ENCODE measurements at places on chromosomes 7 and 10.

DNA sequence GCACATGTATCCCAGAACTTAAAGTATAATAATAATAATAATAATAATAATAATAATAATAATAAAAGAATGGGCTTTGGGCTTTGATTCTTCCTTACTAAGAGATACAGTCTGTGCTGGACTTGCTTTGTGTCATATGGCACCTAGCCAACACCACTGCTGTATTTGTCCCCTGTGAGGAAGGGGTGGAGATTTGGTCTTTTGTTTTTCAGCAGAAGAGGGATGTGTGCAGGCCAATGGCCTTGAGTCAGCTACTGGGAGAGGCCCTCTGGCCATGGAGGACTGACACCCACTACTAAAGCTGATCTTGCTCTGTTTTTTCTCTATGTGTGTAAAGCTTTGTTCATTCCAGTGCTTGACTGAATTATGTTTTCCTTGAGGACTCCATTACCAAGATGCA lies 573.0 kb upstream of the PCDH15 start:
- DNase-seq, result no peak

GRCh38 chr7:93758631-93759030 lies 131.9 kb downstream of the TFPI2 start:
- DNase-seq, result no peak

GRCh38 chr10:88804083-88804812 lies 1.7 kb downstream of the LIPM start:
- no peak for DNase-seq

DNA sequence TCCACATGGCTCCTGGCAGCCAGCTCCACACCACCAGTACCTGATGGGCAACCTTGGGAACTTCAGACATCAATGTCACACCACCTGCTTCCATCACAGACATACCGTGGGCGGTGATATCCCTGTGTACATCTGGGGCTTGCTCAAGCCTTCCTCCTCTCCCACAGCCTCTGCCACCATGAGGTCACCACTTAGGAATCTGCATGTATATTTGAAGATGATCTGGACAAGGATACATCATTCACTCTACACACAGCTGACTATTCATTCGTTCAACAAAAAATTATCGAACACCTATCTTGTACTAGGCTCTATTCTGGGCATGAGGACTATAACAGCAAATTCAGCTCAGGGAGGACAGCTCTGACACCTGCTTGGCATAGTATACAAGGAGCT lies 6.8 kb downstream of the DLG5 start:
- no peak for DNase-seq

- DNase-seq, result no peak
Measured at GRCh38 chr7:149241696-149242095, 2.2 kb downstream of the ZNF212 start.

- peak; percentile 71 for DNase-seq
Measured at GRCh38 chr7:142556740-142557139, 192.5 kb upstream of the PRSS1 start.

- DNase-seq, result no peak
Measured at GRCh38 chr7:106566196-106566595, 94.8 kb downstream of the CCDC71L start.

DNA sequence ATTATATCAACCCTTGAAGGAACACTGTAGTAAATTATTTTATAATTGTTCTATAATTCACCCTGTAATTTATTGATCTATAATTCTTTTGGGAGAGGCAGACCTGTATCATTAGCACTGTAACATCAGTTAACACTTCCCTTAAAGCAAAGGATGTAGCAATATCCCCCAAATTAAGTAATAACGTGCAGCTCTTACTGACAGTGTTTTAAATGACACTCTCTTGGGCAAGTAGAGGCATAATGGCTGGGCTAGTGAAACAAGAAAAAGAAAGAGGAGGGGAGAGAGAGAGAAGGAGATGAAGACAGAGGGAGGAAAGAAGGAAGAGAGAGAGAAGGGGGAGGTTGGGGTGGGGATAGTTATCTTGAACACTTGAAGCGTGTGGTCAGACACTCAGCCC lies 161.0 kb upstream of the RNF32 start:
- no peak for DNase-seq

DNA sequence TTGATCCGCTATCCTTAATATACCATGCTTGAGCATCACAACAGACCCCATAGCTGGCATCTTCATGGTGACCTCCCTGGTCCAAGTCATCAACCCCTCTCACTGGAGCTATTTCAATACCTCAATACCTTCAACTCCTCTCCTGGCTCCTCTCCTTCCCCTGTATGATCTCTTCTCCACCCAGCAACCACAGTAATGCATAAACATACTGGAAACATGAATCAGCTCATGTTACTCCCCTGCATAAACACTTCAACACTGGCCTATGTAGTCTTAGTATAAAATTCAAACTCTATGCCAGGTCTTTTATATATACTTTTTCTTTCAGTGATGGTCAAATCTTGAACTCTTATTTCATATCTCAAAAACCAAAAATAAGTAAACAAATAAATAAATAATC lies 31.8 kb upstream of the TMEM273 start:
- DNase-seq, result no peak

GRCh38 chr10:99143011-99143410 lies 92.6 kb downstream of the HPSE2 start:
- no peak for DNase-seq

- no peak for DNase-seq
Measured at GRCh38 chr10:60643874-60644273, 134.4 kb upstream of the CDK1 start.

- DNase-seq, result no peak
Measured at GRCh38 chr10:393787-394438, 258.7 kb downstream of the ZMYND11 start.

- DNase-seq, result no peak
Measured at GRCh38 chr7:12979181-12979580, 291.7 kb downstream of the ARL4A start.

DNA sequence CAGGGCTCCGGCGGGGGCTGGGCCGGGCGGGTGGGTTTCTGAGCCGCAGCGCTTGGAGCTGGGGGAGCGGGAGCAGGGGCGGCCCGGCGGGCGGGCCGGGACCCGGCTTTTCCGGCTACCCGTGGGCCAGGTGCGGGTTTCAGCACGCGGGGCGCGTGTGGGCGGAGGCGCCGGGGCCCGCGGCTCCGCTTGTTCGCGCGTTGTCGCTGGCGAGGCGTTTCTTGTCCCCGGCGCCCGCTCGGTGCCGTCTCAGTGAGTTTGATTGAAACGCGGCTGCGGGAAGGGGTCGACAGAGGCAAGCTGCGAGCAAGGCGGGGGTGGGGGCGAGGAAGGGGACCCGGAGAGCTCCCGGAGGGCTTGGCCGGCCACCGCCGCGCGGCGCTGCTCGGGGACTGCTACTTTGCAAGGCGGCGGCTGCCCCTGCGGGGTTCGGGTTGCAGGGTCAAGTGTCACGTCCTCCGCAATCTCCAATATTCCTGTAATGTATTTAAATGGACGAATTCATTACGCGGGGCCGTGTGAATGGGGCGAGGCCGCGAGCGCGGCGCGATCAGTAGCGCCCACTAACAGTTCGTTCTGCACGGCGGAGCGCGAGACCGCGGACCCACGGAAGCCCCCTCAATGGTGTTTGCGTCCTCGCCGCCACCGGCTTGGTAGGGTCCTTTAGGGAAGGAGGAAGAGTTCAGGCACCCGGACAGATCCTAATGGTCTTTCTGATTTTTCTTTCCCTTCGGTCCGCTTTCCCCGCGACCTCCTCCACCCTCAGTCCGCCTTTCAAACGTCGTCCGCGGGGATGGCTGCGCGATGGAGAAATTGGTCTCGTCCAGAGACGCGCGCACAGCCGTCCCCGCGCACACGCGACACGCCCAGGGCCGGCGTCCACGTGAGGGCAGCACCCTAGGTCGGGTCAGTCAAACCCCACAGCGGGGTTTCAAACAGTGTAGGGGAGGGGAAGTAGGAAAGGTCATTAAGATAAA lies 76.9 kb downstream of the INSIG1 start:
- no peak for DNase-seq

DNA sequence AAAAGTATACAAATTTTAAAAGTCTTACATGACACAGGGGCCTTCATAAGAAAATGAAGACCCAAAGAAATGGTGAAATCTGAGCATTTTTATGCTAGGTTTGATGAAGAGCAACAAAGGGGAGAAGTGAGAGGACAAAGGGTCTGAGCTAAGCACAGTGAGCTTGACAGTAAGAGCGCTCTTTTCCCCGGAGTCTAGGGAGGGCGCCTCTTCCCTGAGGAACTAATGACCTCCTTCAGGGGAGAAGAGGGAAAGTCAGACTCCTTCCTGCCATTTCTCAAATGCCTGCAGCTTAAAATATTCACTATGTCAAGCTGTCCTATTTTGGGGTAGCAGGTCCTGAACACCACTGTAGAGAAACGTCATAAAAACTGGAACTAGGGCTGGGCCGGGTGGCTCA lies 18.1 kb upstream of the PAXIP1 start:
- no peak for DNase-seq

GRCh38 chr10:125812128-125812750 lies 10.8 kb downstream of the UROS start:
- no peak for DNase-seq

GRCh38 chr10:109106604-109107003 lies 816.7 kb downstream of the XPNPEP1 start:
- DNase-seq, result no peak

DNA sequence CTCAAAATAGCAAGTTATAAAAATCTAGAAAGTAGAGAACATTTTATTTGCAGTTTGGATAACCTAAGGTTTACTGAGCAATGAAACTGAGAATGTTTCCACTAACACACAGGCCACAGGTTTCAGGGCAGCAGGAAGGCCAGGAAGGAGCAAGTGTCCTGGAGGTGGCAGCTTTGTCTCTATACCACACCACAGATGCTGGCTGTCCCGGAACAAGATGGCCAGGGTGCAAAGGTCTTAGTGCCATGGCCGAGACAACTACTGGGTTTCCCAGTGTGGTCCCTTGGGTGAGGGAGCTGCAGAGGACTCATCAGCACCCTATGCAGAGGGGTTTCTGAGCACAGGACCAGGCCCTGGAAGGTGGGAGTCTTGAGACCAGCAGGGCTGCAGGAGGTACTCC lies 92.0 kb downstream of the CTBP2 start:
- no peak for DNase-seq

- DNase-seq, result peak; percentile 54
Measured at GRCh38 chr7:144391823-144392255, 11.7 kb downstream of the NOBOX start.

DNA sequence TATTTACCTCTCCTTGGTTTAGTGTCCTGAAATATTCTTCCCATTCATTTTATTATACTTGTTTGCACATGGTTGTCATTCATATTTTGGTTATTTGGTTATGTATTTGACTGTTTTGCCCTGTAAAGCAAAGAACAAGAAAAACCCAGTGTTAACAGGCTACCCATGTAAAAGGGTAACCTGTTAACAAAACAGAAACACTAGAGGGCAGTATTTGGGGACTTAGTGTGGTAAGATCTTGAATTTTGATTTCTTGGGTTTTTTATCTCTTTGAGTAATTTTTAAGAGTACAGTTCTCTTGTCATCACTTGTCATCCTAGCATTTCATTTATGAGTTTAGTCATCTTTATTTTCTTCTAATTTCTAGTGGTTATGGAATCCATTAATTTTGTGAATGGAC lies 51.3 kb downstream of the POLL start:
- DNase-seq, result peak; percentile 39

DNA sequence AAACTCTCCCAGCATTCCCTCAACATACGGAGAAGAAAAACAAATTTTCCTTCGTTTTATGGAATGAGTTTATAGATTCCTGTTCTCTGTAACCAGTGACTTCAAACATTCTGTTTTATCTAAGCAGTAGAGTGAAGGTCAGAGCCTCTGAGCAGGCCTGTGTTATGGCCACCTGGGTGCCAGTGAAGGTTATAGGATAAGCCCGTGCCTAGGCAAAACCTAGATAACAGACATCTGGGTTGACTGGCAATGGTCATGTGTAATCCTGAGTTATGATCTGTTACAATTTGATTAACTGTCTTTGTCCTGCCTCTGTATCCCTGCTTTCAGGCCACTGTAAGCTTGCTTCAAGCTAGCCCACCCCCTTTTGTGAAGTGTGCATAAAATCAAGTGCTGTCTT lies 8.3 kb downstream of the LSM5 start:
- DNase-seq, result no peak

DNA sequence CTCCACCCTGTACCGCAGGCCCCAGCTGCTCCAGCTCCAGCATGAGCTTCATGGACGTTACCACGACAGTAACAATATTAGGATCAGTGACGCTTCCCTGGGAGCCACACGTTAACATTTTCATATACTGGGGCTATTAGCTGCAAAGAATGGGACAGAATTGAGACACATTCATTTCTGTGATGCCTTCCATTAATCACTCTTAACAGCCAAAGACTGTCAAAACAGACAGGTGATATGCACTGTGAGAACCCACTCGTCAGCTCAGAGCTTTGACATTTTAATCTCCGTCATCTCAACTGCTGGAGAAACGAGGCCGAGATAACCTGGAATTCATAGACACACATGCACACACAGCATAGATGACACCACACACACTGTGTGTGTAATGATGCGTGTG lies 408.4 kb upstream of the SHH start:
- no peak for DNase-seq

- DNase-seq, result peak; percentile 13
Measured at GRCh38 chr7:23811540-23811939, 101.5 kb downstream of the STK31 start.

DNA sequence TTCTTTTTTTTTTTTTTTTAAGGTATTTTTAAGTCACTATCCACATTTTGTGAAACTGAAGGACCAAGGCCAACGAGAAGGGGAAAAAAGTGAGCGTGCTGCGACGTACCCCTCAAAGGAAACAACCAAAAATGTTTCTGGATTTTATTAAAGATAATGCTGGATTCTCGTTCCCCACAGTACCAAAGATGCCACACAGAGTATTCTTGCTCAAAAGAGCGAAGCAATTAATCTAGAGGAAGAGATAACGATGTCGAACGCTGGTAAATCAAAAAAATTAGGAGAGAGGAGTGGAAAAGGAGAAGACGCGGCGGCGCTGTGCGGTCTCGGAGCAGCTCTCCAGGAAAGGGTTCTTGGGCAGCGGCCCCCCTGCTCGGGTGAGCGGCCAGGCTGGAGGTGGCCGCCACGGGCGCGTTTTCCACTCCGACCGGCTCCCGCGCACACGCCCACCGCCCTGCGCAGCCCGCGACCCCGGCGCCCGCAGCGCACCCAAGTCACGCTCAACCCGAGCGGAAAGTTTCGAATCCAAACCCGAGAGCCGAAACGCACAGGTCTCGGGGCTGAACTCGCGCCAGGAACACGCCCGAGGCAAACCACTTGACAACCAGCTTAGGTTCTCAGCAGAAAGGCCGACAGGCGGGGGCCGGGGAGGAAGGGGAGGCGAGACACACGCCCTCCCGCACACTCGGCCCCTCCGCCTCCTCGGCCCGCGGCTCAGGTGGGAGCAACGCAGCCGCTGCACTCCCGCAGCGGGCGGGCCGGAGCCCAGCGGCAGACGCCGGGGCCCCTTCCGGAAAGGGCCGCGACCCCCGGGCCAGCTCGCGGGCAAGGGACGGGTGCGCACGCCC lies 989 bp downstream of the SRPK2 start:
- no peak for DNase-seq

GRCh38 chr10:60480865-60481563 lies 91.3 kb upstream of the ANK3 start:
- peak; percentile 12 for DNase-seq

DNA sequence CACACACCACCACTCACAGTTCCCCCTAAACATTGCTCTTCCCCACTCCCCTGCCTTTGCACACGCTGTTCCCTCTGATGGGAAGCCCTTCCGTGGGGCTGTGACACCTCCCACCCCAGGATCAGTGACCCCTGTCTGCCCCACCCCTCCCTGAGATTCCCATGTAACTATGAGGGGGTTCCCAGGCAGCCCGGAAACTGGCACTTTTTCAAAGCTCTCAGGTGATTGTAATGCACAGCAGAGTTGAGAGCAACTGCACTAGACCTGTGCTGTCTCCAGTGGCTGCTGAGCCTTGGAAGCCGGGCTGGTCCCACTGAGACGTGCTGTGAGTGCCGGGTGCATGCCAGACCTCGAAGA lies 29.8 kb downstream of the GPRIN2 start:
- no peak for DNase-seq

All from HCT116 (cell line).